ENCODE measurements at places on chromosomes 2 and 18.

GRCh38 chr18:61575419-61575818 lies 242.2 kb downstream of the CDH20 start:
- DNase-seq, result no peak

GRCh38 chr18:70313640-70314039 lies 24.8 kb downstream of the SOCS6 start:
- no peak for DNase-seq

DNA sequence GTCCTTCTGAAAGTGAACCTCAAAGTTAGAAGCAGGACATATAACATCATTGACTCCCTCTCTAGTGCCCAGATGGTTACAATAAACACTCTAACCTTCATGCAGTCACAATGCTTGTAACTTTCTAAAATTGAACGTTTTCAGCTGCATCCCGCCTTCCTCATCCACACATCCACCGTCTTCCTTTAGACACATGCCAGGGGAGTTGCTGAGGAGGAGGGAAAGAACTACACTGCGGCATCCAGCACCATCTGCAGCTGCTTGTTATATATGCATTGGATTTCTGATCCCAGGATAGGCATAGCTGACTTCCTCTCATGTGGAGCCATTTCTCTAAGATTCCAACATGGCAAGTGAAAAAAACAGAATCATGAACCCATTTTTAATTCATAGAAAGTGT lies 96.8 kb downstream of the FBXO15 start:
- DNase-seq, result no peak

GRCh38 chr2:48589170-48589767 lies 28.4 kb upstream of the GTF2A1L start:
- no peak for DNase-seq

DNA sequence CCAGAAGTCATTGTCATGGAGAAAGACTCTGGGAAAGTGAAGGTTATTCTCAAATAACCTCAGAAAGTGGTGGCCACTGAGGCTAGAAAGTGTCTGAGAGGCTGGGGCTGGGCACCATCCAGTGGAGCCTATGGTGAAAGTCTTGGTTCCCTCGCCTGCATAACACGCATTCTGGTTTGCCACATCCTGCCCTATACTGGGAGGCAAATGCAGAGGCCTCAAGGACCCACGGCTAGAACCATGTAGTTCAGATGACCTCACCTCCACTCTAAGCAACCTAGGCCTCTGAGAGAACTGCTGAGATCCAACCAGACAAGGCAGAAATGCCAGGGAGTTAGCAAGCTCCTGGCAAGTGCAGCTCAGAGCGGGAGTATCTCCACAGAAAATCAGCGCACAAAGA lies 5.1 kb downstream of the ITGB6 start:
- no peak for DNase-seq

DNA sequence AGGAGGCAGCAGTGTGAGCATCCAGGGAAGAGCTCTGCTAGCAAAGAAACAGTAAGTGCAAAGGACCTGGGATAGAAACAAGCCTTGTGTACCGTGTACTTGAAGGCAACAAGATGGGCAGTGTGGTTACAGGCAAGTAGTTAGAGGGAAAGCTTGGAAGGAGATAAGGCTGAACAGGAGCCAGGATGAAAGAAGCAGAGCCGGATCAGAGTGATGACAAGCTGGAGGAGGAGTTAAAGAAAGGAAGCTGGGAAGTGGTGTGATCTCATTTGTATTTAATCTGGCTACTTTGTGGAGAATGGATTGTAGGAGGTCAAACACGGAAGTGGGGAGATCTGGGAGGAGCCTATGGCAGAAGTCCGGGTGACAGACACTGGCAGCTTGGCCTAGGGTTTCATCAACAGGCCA lies 44.7 kb upstream of the VPS54 start:
- no peak for DNase-seq

GRCh38 chr2:176790468-176790867 lies 422.1 kb upstream of the HNRNPA3 start:
- no peak for DNase-seq

DNA sequence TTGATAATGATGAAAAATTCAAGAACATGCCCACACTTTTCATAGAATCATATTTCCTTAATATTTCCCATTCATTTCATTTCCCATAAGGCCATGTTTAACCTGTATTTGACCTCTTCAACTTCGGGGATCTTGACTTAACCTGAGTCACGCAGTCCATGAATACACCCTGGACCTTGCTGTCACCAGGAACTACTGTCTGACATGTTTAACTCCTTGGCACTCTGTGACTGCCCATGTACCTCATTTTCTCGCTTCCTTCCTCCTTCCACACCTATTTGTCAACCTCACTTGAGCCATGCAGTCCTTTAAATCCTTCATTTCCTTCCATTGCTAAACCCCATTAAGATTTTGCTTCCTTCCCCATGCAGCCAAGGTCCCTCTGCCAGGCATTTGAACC lies 16.3 kb downstream of the ABCB11 start:
- DNase-seq, result no peak

DNA sequence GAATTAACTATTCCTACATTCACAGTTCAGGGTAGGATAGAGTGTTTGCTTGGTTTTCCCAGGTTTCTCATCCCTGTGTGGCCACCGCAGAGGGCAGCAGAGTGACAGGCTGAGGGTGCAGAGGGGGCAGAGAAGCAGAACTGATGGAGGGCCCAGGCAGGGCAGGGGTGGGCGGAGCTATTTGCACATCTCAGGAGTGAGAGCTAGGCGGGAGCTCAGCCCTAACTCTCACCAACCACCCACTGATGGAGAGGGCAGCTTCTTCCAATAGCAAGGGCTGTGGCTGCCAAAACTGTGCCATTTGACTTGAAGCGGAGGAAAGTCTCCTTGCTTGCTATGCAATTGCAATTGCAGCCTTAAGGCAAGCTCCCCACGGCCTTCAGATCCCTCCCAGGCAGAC lies 12.0 kb upstream of the DARS1 start:
- DNase-seq, result no peak

GRCh38 chr2:67867735-67868134 lies 195.1 kb downstream of the C1D start:
- DNase-seq, result no peak

GRCh38 chr18:31232775-31233424 lies 70.2 kb upstream of the DSC1 start:
- no peak for DNase-seq

- no peak for DNase-seq
These were observed 4.9 kb downstream of the GPR55 start for GRCh38 chr2:230920167-230920566.

DNA sequence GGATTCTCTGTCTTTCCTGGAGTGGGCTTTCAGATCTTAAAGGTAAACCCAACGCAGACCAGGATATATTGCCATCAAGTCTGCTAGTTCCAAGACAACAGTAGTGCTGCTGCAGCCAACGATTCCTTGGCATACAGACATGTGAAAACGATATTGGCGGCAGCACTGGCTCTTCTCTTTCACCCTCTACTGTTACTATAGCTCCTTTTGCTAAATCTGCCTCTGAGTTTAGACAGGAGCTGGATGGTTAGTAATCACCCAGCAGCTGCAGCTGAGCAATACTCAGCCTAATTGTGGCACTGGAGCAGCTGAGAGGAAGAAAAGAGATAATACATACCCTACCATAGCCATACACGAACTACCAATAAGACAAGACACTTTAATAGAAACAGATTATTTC lies 4.0 kb downstream of the YES1 start:
- DNase-seq, result no peak

GRCh38 chr18:44747157-44747556 lies 66.5 kb downstream of the SETBP1 start:
- no peak for DNase-seq

- DNase-seq, result no peak
These were observed 22.5 kb downstream of the EPAS1 start for GRCh38 chr2:46319711-46320110.

- no peak for DNase-seq
These were observed 200.4 kb downstream of the MREG start for GRCh38 chr2:215812966-215813365.

DNA sequence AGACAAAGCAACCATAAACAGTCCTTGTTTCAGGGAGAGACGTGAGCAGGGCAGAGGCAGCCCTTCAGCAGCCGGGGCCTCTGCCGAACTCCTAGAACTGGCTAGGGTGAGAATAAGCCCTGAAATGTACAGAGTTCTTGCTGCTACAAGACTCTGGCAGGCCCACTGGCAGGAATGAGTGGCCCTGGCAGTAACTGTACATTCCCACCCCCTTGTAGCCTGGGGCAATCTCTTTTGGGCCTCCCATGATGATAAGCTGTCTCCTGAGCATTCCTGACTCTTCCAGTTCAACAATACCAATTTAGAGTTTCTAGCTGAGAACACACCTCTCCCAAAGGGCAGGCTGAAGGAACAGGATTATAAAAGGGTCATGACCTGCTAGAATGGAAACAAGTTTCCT lies 54.3 kb downstream of the HAUS1 start:
- no peak for DNase-seq

GRCh38 chr2:26010943-26011342 lies 22.9 kb upstream of the RAB10 start:
- DNase-seq, result no peak

GRCh38 chr2:22798386-22798785 lies 586.6 kb upstream of the KLHL29 start:
- no peak for DNase-seq

GRCh38 chr2:30195016-30195415 lies 36.3 kb upstream of the LBH start:
- no peak for DNase-seq

DNA sequence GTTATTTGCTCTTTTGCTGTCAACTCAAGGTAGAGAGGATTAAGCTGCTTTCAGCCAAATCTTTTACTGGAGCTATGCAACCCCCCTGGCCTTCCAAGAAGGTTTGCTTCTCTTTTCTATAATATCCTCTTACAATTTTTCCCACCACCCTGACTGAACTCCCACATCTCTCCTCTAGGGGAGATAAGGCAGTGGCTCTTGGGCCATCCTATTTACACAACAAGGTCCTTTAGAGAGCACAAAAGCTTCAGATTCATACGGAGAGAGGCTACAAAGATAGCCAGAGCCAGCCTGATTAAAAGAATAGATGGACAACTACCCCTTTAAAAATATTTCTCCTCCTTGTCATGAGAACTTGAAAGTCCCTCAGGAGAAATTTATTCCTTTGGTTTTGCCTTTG lies 95.7 kb downstream of the TPGS2 start:
- DNase-seq, result no peak

GRCh38 chr2:43266711-43267111 lies 40.3 kb upstream of the ZFP36L2 start:
- no peak for DNase-seq

DNA sequence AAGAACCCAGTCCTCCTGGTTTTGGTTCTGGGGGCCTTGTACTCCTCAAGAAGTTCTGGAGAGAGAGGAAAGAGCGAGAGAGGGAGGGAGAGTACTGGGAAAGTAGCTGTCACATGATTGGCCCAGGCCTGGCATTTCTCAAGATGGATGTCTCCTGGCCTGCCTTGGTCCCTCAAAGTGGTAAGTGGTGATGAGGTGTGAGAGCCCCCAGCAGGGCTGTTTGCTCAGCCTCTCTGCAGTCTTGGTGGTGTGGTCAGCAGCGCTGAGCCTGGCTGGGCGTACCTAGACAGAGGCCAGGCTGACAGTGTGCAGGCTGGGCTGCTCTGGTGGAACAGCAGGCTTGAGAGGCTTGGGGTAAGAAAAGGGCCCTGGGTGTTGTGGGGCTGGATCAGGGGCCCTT lies 2.5 kb downstream of the SPEG start:
- no peak for DNase-seq

GRCh38 chr2:9556121-9556743 lies 602 bp upstream of the ADAM17 start:
- no peak for DNase-seq

Measured in D721Med (cell line).